ENCODE measurements at places on chromosomes 7 and 10. TPM values are rescaled to one million over a fixed set of nuclear protein-coding genes. Genes with fewer than 3 reads are reported as not detected.

The TES gene
- 74.3 TPM for total RNA-seq

The PIK3AP1 gene
- total RNA-seq, result 3.3 TPM

The SPDYE2B gene
- total RNA-seq, result not detected

The CTAGE15 gene
- 2.9 TPM for total RNA-seq

The CCDC172 gene
- total RNA-seq, result not detected

The TUBAL3 gene
- total RNA-seq, result not detected

The AGMO gene
- 6.8 TPM for total RNA-seq

The CCDC136 gene
- 12.5 TPM for total RNA-seq

The PTPRN2 gene
- total RNA-seq, result 7.8 TPM

The GPR26 gene
- not detected for total RNA-seq

The LLCFC1 gene
- not detected for total RNA-seq

The OPN4 gene
- total RNA-seq, result not detected

The ASAH2 gene
- total RNA-seq, result 11.3 TPM

The SLC16A12 gene
- total RNA-seq, result 0.08 TPM

The INTS15 gene
- 38.0 TPM for total RNA-seq

The CTTNBP2 gene
- total RNA-seq, result 16.6 TPM

The PIK3CG gene
- 5.3 TPM for total RNA-seq

The VPS41 gene
- 88.0 TPM for total RNA-seq

The SFTPA2 gene
- 0.94 TPM for total RNA-seq

The COBL gene
- 1.3 TPM for total RNA-seq
